ENCODE measurements at places on chromosomes 13 and 19.

DNA sequence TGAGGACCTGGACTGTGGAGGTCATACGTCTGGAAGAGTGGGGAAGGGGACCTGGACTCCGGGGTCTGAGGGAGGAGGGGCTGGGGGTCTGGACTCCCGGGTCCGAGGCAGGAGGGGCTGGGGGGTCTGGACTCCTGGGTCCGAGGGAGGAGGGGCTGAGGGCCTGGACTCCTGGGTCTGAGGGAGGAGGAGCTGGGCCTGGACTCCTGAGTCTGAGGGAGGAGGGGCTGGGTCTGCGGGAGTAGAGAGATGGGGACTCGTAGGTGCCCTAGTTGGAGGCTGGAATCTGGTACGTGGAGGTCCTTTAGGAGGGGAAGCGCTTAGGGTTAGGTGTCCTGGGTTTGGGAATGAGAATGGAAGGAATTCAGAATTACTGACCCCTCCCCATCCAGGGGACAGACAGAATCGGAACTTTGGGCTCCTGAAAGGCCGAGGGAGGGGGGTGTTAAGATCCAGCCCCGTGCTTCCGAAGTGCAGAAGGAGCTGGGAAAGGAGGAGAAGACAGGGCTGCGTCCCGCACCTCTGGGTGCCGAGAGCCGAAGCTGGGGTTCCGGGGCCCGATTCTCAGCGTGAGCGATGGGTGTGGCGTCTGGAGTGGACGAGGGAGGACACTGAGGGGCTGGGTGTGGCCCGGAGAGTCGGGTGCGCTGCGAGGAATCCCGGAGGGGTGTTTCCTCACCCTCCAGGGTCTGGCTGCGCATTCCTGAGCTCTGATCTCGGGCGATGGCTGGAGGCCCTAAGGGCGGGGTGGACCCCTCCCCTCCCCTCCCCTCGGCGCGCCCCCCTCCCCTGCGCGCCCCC, 608 bp downstream of the MYADM start:
- DNase-seq: no peak

DNA sequence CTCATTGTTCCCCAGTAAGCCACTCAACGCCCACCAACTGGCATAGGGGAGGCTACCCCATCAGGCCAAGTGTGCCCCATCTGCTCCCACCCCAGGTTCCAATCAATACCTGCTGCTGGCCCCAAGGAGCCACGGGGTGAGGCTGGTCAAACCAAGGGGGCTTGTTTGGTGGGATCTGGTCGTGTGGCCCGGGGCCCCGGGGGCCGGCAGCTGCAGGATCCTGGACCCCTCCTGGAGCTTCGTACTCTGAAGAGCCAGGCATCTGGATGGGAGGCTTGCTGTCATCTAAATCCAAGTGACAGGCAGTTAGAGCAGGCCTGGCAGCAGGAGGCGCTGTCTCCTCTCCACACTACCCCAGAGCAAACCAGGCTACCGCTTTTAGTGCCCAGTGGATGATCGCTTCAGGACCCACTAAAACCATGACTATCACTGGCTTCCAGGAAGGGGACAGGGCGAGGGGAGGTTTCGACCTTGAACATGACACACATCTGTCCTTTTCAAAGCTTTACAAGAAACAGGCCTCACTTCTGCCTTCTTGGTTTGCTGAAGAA, 14.2 kb downstream of the CHERP start:
- DNase-seq: no peak

- no peak for DNase-seq
Observed at GRCh38 chr13:45623516-45624090, 8.1 kb upstream of the ERICH6B start.

DNA sequence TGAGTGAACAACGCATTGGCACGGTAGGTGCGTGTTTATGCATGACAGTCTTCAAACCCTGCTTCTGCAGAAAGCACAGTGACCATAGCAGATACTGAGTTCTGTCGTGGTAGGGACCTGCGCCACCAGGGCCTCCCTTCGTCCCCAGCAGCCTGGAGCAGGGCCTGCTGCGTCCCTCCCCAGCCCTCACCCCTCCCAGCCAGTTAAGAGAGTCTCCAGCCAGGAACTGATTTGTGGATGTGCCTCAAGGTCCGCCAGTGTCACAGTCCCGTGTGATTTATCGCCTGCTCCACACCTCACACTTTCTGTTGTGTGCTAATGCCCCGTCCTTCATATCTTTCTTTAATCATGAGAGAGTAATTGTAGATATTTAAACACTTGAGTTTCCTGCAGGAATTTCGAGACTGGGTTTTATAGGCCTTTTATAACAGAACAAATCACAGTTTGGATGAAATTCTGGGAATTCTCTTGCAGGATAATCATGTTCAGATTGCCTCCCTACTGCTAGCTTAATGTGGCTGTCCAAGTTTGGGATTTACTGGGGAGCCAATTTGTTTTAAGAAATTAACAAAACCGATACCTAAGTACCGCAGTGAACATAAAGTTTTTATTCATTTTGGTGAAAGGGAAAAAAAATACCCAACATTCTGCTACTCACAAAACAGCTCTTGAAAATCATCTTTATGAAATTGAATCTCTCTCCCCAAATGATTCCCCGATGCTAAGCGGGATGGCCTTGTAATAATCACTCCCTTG, 438.6 kb downstream of the TSHZ3 start:
- DNase-seq: no peak

DNA sequence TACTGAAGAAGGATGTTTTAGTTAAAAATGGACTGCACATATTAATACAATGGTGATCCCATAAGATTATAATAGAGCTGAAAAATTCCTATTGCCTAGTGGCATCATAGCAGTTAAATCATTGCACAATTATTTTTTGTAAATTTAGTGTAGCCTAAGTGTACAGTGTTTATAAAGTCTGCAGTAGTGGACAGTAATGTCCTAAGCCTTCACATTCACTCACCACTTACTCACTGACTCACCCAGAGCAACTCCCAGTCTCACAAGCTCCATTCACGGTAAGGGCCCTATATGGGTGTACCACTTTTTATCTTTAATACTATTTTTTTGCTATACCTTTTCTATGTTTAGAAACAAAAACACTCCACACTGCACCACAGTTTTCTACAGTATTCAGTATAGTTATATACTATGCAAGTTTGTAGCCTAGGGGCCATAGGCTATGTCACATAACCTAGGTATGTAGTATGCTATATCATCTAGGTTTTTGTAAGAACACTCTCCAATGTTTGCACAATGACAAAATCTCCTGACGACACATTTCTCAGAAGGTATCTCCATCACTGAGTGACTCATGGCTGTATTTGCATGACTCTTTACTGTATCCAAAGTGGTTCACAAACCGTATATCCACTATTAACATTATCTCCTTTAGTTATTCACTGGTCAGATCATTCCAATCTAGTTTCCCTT, 536.0 kb downstream of the KLF12 start:
- DNase-seq: no peak

GRCh38 chr19:1343041-1343440, 40.7 kb upstream of the NDUFS7 start:
- DNase-seq: no peak

Measured in COR-L47 (cell line).